ENCODE measurements at places on chromosomes 2 and 18. TPM values are rescaled to one million over a fixed set of nuclear protein-coding genes. Genes with fewer than 3 reads are reported as not detected.

The ACMSD gene
- total RNA-seq, result not detected

The CAPN14 gene
- 0.68 TPM for total RNA-seq

The POMC gene
- 3.4 TPM for total RNA-seq

The MTCL1 gene
- 0.56 TPM for total RNA-seq

The HOXD10 gene
- total RNA-seq, result not detected
